LoVo (cell line): ENCODE measurements at places on chromosomes 3 and 15.
A peak's percentile ranks its signal among the peaks of the same experiment; 100 is the strongest.

DNA sequence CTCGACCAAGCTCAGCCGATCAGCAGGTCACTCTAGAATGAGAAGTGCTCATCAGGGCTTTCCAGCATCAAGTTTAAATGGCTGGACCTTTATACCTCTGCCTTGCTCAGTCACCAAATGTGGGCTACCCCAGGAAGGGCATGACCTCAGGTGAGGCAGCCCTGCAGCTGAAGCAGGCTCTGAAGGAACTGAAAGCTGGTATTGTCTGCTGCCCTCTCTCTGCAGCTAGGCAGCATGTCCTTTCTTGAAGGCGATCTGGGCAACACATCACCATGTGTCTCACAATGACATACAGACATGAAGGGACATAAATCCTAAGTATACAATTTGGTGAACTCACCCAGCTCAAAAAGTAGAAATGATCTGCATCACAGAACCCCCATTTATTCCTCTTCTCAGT is 38.7 kb upstream of the ARID3B start:
- DNase-seq = no peak

- DNase-seq = no peak
Observed at GRCh38 chr3:30426293-30426993, 180.0 kb upstream of the TGFBR2 start.

DNA sequence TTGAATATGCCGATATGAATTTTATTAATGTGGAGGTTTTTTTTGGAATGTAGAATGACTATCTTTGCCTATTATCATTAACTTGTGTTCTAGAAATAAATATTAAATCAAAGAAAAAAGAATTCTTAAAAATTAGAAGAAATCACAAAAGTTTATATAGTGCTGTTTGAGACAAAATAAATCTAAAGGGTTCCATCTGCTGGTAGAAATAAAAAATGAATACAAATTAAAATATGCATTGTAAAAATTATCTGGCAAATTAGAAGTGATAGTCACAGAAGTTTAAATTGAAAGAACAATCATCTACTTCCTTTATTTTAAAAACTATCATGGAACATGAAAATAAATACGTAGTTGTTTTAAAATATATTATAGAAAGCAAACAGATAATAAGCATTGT is 22.7 kb upstream of the ZBTB20 start:
- DNase-seq = no peak

DNA sequence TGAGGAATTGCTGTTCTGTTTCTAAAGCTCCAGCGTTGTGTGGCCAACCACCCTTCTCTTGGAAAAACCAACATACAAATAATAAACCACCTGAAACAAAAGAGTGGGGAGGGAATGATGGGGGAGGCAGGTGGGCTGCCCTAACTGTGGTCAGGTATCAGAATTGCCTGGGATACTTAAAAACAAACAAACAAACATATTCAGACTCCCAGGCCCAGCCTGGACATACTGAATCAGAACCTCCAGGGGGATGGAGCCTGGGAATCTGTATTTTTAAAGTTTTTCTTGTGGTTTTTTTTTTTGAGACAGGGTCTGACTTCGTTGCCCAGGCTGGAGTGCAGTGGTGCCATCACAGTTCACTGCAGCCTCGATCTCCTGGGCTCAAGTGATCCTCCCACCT is 4.4 kb downstream of the SLC6A6 start:
- DNase-seq = no peak

DNA sequence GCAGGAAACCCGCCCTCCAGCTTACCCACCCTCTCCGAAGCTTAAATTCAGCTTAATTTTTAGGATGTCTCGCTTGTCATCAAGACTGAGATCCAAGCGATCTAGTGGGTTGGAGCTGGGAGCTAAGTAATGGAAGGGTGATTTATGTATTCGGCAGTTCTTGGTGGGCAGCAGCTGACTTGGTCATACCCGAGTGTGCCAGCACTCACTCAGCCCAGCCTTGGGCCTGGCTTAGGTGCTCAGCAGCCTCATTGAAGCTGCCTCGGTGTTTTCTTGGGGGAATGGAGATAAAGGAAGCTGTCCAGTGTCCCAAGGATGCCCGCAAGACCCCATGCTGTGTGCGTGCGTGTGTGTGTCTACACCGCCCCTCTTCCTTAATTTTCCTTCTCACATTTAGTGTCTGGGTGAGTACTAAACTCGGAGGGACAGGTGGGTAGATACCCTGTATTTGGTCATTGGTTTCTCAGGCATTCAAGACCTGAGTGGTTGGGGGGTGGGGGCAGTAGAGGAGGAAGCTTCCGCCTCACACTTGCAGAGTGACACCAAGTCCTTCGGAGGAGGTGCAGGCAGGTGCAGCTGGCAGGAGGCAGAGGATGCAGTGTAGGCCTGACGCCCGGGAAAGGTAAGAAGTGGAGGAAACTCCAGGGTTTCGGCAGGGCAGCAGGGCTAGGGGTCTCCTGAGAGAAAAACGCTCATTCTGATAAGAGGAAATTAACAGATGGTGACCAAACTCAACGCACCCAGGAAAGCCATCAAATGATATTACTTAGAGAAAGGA is 92.8 kb downstream of the PCSK6 start:
- DNase-seq = no peak

DNA sequence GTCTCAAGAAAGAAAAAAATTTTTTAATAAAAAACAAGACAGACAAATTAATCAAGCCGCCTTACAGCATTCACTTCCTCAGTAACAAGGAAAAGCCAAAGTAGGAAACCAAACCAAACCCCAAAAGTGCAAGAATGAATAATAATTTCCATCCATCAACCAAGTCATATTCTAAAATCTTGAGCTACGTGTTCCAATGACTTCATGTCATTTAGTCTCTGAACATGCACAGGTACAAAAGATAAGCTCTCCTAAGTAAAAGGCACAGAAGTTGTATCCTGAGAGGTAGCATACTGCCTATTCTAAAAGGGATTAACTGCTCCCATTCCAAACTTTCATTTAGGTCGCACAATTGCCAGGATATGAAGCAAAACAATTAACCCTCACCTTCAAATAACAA is 29.7 kb downstream of the SLC4A7 start:
- no peak for DNase-seq

DNA sequence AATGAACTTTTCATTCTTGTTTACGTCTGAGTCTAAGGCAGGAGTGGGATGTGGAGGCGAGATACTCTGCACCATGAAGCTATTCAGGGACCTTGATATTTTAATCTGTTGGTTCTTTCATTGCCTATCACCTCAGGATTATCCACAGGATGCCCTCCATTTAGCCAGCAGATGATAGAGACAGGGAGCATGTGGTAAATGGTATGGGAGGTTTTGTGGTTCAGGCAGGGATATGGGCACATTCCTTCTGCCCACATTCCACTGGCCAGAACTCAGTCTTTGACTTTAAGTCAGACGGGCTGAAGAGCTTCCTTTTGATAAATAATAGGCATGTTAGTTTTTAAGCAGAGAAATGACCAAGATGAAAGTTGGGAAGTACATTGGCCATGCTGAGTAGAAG is 548.0 kb upstream of the CCDC54 start:
- no peak for DNase-seq

DNA sequence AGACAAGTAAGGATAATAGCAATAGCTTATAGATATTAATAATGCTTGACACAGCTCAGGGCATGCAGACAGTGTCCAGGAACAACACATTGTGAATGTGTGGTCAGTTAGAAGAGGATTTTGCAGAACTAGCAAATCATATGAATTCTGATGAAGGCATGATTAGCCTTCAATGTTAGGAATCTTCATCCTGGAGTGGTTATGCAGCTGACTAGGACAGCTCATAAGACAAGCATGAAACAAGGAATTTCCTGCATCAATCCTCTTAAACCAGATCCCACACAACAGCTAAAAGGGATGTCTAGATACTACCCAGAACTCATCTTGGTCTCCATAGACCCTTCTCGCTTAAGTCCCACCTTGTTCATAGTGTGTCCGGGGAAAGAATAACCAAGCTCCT is 499.0 kb upstream of the ATP11B start:
- DNase-seq = no peak

DNA sequence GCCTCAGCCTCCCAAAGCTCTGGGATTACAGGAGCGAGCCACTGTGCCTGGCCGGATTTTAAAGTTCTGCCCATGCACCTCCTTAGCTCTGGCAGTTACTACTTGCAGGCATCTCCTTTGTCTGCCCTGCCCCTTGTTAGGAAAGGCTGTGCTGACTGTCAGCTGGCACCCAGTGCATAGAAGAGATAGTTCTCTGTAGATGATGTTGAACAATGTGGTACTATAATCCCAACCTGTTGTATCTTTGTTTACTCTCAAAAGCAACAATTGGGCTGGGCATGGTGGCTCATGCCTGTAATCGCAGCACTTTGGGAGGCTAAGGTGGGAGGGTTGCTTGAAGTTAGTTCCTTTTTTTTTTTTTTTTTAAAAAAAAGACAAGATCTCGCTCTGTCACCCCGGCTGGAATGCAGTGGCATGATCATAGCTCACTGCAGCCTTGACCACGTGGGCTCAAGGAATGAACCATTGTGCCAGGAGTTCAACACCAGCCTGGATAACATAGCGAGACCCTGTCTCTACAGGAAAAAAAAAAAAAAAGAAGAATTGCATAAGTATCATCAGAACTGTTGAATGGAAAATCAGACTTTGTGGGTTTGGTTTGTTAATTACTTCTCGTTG is 30.6 kb downstream of the FLNB start:
- DNase-seq = no peak

DNA sequence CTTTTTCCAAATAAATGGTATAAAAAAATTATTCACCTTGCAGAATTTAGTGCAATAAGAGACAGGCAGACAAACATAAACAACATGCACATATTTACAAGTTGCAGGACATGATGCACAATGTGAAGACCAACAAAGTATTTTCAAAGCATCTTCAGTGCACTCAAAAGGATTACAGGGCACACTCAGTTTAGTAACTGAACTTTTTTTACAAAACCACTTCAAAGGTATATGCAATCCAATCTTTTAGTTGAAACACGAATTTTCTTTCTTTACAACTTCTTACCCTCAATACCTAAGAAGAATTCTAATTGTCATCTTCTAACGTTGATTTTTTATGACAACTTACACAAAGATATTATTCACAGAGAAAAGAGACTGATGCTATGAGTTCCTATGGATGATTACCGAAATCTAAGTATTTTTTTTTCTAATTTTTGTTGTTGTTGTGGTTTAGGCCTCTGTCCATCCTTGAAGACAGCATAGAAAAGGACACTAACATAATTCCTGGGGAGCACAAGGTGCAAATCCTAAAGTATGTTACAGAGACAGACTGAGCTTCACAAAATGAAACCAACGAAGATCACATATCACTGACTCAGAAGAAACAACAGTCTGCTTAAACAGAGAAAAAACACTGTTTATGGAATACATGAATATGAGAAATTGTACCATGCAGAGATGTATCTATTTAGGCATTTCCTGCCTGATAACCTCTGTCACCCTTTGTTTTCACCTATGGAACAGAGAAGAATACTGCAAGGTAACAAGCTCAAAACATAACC is 50.3 kb downstream of the ZMAT3 start:
- DNase-seq = no peak

DNA sequence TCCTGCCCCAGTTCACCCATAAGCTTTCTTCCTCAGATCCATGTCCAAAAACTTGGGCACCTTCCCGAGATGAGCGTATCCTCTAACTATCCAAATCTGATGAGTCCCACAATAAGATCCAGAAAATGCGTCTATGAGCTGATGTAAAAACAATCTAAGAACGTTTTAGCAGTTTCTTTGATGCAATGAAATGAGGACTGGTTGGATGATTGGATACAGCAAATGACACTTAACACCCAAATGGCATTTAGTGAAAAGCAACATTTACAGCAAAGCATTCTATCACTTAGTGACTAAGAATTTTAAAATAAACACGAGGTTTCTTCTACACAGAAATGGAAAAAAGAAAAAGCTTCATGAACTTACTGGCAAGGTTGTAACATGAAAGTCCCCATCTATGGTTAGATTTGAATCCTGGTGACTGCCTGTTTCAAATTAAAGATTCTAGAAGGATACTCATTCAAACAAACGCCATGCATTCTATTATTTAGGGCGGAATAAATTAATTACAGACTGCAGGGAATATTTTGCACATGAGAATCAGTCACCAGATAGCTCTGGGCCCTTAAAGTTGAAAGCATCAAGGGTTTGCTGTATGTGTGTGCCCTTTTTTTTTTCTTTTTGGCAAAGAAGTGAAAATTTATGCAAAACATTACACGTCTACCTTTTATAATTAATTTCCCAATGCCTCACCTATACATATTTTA is 598.6 kb downstream of the FOXP1 start:
- no peak for DNase-seq

DNA sequence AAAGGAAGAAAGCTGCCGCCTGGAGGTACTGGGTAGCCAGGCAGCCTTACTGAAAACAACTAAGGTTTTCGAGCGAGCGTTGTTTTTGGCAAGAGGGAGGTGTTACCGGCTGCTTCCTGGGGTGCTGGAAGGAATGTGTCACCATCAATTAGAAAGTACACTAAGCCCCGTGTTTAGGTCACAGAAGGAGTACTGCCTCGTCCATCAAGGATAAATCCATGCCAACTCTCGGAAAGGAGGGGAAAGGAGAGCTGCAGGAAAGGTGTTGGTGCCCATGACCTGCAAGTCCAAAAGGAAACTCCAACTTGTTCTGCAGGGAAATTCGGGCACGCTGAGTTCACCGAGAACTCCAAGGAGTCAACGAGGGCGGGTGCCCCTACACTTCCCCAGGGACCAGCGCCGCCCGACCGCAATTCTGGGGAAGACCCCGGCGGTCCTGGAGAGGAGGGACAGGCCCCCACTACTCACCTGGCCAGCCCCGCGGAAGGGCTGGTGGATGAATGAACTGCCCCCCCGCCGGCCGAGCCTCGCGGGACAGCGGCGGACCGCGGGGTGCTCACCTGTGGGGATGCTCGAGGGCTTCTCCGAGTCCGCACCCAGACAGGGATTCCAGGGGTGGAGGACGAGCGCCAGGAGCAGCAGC is 542 bp downstream of the PLOD2 start:
- peak; percentile 77 for DNase-seq

- no peak for DNase-seq
Observed at GRCh38 chr3:105618556-105618955, 250.3 kb downstream of the CBLB start.

DNA sequence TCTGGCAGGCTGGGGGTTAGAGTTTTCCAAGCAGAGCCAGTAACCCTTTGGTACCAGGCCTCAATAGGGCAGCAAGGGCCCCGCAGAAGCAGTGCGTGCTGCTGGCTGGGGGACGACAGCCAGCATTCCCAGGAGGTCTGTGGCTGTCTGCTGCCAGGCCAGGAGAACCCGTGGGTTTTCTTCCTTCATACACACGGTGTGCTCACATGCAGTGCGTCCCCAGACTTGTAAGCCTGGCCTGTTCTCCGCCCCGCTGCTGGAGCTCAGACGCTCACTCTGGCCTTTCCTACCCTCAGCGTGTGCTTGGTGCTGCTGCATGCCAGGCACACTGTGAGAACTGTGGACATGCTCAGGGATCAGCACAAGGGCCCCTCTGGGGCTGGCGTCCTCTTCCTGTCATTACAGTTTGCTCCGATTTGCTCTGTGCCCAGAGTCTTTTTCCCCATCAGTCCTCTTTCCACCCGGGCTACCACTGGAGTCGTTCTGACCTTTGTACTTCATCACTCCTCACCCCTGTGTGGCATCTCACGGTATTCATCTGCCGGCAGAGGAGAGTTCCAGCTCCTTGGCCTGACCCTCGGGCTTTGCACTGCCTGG is 149.5 kb downstream of the DNAJB8 start:
- DNase-seq = no peak

GRCh38 chr3:146218880-146219866 is 31.7 kb downstream of the PLSCR4 start:
- peak; percentile 46 for DNase-seq
